ENCODE measurements at places on chromosomes 7 and 10.

DNA sequence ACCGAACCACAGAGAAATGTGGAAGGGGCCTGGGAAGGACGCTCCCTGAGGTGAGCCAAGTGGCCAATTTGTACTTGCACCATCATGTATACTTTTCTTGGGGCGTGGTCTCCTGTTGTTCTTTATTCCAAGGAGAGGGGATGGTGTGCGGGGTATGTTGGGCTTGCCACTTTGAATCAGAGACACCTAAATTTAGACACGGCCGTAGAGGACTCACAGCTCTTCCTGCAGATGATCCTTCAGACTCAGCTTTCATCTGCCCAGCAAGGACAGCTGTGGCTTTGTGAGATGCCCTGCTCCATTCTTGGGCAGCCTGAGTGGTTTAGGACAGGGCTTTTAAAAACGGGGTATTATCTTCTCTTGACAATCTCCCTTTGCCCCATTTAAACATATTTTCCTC lies 473.2 kb downstream of the REEP3 start:
- DNase-seq: no peak

DNA sequence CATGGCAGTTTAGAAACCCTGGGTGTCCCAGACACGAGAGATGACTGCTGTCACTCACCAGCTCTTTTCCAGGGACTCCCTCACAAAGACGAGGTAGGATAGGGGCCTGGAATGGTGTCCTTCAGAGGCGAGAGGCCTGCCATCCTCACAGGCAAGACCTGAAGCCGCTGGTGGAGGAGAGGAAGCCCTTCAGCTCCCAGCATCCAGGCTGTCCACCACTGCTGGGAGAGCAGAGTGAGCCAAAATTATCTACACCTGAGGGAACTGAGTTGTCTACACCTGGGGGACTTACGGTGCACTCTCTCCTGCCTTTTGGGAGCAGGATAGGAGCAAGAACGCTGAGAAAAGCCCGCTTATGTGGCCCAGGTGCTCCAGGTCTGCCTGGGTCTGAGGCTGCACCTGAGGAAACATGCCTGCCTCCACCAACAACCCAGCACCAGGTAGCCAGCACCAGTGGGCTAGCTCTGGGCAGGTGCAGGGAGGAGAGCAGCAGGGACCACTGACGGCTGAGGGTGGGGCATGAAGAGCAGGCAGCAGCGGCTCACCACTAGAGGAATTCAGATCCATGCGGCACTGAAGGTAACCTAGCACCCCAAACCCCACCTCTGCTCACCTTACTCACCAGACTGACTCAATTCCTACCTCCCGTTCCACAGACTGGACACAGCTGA lies 357.2 kb downstream of the SH2D4B start:
- no peak for DNase-seq

- no peak for DNase-seq
Measured at GRCh38 chr7:127988751-127989150, 42.5 kb downstream of the LRRC4 start.

DNA sequence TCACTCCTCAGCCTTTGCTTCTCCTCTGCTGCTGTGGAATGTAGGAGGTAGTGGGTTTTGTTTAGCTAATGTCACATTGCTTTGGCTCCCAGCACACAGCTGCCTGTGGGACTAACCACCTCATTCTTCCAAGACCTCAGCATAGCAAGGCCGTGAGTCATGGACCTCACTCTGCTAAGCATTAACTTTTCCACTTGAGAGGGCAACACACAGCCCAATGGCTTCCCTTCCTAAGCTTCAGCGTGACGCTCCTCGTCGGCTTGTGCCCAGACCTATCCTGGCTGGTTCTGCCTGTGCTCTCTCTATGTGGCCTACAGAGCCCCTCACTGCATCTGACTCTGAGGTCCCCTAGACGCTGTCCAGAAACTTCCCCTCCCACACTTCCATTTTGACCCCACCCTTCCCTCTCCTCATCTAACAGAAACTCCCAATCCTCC lies 23.3 kb downstream of the MYOF start:
- no peak for DNase-seq

DNA sequence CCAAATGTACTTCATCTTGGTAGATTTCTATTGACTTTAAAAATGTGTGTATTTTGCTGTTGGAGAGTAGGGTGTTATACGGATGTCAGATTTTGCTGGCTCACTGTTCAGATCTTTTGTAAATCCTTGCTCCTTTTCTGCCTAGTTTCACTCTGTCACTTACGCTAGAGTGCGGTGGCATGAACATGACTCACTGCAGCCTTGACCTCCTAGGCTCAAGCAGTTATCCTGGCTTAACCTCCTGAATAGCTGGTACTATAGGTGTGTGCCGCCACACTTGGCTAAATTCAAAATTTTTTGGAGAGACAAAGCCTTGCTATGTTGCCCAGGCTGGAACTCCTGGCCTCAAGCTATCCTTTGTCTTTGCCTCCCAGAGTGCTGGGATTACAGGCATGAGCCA lies 29.4 kb downstream of the BMS1 start:
- no peak for DNase-seq

DNA sequence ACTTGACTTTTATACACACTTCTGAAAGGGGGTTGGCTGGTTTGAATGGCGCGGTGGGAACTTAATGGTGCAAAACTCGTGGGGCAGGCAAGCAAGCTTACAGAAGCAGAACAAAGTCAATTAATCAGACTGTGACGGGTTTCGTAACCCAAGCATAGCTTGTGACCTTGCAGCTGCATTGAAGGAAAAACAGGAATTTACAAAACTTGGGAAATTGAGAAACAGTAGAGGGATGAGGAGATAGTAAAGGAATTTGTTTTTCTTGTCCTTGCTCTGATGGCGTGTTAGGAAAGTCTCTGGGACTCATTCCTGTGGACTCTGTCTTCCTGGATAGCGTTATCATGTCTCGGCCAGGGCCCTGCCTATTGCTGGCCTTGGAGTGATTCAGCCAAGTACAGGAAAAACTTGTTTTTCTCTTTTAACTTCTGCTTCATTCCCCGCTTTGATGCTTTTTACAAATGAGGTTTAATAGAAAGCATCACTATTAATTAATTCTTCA lies 220.0 kb upstream of the KCND2 start:
- DNase-seq: no peak

- DNase-seq: no peak
Measured at GRCh38 chr7:122736183-122736582, 33.5 kb upstream of the RNF148 start.

DNA sequence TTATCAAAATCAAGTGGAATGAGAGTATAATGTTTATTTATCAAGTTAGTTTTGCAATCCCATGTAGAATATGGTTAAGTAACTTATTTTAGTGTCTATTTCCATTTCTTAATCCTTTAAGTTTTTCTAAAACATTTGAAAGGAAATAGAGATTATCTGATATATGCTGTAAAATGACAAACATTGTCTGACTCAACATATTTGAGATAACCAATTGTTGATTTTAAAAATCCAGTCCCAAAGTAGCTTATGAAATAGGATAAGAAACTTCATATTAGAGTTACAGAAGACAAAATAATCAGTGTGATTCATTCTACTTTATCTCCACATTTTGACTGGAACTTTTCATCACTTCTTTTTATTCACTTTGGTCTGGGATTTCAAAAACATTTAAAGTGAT lies 38.7 kb upstream of the CDK1 start:
- DNase-seq: no peak

DNA sequence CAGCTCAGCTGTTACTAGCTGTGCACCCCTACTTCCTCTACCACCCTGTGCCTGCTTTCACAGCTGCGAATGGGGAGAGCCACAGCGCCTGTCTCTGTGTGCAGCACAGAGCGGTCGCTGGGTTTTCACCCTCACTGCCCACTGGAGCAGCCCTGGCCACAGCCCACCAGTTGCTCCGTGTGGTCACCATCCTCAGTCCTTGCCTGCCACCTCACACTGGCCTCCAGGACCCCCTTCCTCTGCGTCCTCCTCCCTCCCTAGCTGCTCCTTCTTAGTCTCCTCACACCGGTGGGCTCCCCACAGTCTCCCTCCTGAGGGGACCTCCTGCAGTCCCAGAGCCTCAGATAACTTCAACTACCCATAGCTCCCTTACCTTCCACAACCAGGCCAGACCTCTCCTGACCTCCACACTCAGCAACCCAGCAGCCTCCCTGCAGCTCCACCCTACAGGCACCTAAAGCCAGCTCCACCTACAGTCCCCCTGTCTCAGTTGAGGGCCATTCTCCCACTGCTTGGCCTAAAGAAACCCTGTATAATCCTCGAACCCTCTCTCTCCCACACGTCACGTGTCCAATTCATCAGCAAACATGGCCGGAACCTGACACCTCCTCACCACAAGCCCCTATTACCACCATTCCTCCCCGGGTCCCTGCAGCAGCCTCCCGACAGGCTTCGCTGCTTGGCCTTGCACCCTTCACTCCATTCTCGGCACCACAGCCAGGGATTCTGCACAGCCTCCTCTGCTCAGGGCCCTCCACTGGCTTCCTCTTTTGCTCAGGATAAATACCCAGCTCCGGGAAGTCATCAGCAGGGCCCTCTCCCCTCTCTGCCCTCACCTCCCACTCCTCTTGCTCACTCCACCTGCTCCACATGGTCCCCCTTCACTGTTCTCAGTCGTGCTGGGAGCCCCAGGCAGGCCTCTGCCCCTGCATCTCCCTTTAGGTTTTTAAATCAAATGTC lies 28.1 kb downstream of the PLAC9 start:
- no peak for DNase-seq

- no peak for DNase-seq
Measured at GRCh38 chr7:44964384-44964830, 14.4 kb downstream of the MYO1G start.

GRCh38 chr7:13508586-13508985 lies 480.9 kb downstream of the ETV1 start:
- no peak for DNase-seq

DNA sequence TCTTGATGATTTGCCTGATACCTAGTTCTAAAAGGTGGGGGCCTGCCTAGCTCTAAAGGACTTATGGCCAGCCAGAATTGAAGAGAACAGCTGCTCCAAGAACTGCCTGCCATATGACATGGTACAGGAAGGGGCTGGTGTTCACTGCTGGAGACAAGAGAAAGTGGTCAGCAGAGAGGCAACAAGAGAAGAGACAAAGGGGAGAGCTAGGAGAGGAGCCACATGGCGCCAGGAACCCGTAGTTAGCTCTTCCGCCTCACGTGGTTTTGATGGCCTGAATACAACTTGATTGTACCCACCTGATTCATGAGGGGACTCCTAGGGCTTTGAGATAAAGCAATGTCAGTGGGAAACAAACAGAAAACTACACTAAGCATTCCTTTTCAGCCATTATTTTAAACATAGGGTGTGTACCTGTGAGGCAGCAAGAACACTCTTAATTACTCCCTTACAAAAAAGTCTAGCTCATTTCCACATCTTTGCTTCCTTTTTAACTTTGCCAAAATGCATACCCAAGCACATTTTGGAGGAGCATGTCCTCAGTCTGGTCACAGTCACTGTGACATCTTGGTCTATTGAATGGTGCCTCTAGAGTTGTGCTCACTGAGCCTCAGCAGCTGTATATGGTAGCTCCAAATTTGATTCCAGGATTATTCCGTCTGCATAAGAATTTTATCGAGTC lies 71.6 kb downstream of the CCDC71L start:
- no peak for DNase-seq

- DNase-seq: no peak
Measured at GRCh38 chr7:152544481-152544927, 108.7 kb upstream of the KMT2C start.

GRCh38 chr10:86269332-86269731 lies 97.3 kb downstream of the GRID1 start:
- no peak for DNase-seq

GRCh38 chr7:157278791-157279724 lies 57.7 kb upstream of the DNAJB6 start:
- no peak for DNase-seq

DNA sequence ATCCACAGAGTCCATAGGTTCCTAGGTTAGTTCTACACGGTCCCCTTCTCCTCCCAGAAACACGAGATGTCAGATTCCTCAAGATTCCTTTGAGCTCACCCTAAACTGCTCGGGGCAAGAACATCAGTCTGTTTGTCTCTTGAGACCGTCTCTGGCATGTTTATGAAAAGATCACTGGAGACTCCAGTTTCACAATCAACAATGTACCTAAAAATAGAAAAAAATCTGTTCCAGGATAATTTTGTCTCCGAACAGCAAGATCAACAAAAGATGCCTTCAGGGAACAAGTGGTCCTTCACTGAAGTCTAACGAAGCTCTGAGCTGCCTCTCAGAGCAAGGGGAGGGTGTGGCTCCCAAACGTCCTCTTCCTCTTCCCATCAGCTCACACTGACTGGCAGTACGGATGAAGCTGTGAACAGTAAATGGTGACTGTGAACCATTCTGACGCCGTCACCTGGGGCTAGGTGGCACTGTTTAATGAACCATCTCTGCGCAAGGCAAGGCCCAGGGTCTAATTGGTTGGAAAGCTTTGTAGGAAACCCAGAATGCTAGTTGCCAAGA lies 156.2 kb upstream of the LYZL1 start:
- no peak for DNase-seq

GRCh38 chr7:107196834-107197610 lies 28.2 kb downstream of the HBP1 start:
- DNase-seq: no peak

GRCh38 chr7:91657483-91658071 lies 222.9 kb downstream of the MTERF1 start:
- DNase-seq: no peak

DNA sequence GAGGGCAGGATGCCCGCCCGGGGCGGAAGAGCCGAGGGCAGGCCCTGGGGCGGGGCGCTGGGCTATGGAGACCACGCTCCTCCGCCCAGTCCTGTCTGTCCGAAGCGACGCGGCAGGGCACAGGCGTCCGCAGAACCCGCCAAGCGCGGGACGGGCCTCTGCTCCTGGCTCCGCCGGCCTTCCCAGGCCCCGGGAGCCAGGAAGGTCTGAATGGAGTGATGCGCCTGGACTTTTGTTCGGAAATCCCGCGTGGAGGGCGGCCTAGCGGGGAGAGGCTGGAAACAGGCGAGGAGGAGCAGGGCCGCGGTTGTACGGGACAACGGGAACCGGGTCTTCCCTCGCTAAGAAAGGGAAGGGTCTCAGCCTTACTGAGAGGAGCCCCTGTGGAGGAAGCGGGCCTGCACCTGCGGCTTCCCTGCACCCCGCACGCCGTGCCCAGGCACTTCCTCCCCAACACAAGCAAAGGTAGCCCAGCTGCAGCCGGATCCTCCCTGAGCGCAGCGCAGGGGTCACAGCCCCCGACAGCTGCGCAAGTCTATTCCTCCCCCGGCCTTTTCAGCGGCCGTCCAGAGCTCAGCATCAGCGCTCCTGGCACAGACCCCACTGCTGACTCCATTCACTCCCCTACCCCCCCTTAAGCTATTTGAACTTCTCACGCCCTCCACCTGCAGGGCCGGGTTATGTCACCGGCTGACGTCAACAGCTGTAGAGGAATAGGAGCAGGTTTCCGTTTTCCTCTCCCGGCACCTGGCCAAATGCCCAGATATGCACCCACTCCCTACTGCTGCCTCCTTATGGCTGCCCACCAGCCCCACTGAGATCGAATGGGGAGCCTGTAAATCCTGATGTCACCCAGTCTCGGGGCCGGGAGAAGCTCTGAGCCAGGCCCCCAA lies 143.2 kb upstream of the RET start:
- DNase-seq: no peak

DNA sequence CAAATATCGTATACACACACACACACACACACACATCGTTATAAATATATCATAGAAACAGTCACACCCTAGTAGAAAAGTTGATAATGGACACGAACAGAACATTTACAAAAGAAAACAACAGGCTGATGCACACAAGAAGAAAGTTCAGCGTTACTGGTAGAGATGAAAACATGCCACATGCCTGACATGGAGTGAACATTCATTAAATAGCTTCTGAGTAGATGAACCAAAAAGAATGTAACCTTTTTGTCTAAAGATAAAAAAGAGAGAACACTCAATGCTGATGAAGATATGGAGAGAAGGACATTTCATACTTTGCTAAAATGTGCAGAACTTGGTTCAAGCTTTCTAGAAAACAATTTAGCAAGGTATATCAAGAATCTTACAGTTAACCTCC lies 173.4 kb upstream of the KLF14 start:
- DNase-seq: no peak
